ENCODE measurements at places on chromosomes 11 and 22. TPM values are rescaled to one million over a fixed set of nuclear protein-coding genes. Genes with fewer than 3 reads are reported as not detected.

Gene PDHX
- total RNA-seq, result 85.4 TPM

Gene RELT
- total RNA-seq, result 11.7 TPM

Gene MMP13
- total RNA-seq, result not detected

Gene SCGB1C1
- not detected for total RNA-seq

Gene ZNF215
- not detected for total RNA-seq

Gene CASP5
- 1.4 TPM for total RNA-seq

GRCh38 chr22:31806751-31807150 lies 52.9 kb downstream of the DEPDC5 start:
- H3K36me3 ChIP-seq, result peaks cover 1% of the 10 kb centered on the region
- no peaks in the 10 kb centered on the region for H3K4me1 ChIP-seq
- no peaks in the 10 kb centered on the region for H3K27me3 ChIP-seq
- H3K27ac ChIP-seq, result no peak overlapping the region
- DNase-seq, result no peak
- H3K4me3 ChIP-seq, result no peak overlapping the region

DNA sequence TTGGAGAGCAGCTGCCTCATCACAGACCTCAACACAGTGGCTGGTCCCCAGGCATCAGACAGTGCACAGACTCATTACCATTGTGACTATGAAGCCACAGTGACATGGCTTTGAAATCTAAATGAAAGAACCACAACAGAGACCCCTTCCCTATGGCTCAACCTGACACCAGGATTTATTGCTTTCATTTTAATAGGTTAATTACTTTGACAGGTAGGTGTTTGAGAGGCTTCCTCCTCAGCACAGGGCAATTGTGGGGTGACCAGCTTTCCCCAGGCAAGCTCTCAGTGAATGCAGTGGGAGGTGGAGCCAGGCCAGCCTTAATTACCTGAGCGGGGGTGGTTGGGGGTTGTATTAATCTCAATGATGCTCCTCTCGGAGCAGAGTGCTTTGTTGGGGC lies 102.3 kb downstream of the CHST1 start:
- H3K27me3 ChIP-seq, result no peaks in the 10 kb centered on the region
- no peak overlapping the region for H3K27ac ChIP-seq
- H3K4me3 ChIP-seq, result no peak overlapping the region
- no peaks in the 10 kb centered on the region for H3K36me3 ChIP-seq
- DNase-seq, result no peak

- no peak for DNase-seq
- no peaks in the 10 kb centered on the region for H3K27me3 ChIP-seq
- H3K4me1 ChIP-seq, result no peaks in the 10 kb centered on the region
Measured at GRCh38 chr22:44256085-44256484, 56.7 kb downstream of the SHISAL1 start.

Measured in Caco-2 (cell line).